Activated naive CD8-positive, alpha-beta T cell treated with anti-CD3 and anti-CD28 coated beads, Interleukin-2, amount 50 U/mL, for 16 hours (primary cell): ENCODE measurements at places on chromosomes 12 and 14.

DNA sequence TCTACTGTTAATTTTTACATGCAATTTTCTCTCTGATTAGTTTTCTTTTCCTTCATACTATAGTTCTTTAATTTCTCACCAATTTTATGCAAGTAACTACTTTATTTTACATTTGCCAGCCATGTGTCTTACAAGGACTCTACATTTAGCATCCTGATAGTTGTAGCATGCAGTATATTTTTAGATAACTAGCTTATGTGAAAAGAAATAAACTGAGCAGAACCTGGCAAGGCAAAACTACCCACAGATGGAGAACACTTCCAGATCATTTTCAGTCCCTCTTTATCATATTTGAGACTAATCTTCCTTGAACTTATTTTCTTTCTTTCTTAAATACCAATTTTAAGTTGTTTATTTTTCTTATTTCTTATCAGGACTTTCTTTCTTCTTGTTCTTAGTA is 943.6 kb downstream of the LRFN5 start:
- DNase-seq: no peak

GRCh38 chr12:85191-85666 is 18.7 kb downstream of the IQSEC3 start:
- DNase-seq: no peak

DNA sequence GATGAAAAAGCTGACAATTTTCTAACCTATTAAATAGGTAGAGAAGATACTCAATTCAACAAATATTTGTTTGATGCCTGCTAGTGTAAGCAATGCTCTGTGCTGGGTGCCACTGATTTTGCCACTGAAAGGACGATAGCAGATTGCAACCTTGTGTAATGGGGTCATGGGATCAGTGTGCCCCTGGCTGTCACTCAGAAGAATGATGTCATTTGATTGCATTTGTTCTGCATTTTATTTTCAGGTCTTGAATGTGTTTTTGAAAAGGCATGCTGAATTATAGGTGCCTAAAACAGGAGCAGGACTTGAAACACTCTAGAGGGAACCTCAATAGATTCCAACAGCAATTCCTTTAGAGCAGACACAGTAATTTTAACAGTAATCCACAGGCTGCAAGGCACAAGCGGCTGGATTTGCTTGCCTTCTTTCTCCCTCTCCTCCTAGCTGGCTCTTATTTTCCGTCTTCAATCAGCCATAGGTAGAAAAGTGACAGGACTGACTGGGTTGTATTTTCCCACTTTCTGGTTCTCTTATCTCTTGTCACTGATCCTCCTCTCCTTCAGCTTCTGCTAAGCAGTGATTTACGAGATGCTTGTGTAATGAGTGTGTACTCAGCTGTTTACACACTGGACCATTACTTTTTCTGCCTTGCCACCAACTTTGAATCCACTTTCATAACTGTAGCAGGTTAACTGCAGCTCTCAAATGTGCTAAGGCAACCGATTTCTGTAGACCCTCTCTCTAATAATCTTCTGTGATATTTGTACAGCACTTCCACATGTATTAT is 4.1 kb downstream of the PLXNC1 start:
- no peak for DNase-seq

DNA sequence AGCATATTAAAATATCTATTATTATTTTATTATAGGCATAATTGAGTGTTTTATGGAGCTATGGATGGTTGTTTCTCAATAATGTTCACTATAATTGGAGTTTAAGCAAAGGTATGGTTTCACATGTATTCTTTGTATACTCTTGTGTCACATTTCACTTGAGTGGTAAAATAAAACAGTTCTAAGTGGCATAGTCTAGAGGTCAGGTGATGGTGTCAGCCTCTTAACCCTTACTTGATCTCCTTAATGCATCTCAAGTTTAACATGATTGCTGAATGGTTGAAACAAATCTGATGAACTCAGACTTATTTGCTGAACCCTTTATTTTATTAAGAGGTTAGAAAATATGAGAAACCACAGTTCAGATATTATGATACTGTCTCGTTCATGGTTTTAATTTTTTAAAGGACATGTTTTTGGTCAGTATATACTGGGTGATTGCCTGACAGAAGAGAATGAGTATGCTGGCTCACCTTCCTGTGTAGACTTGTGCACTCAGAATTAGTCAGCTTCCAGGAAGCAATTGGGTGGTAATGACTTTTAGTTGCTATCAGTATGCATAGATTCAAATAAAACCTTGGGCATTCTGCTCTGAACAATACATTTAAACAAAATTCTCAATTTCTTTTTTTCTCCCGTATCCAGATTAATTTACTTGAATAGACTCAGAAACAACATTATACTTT is 464.6 kb downstream of the PCNX1 start:
- DNase-seq: no peak

GRCh38 chr14:53450871-53451270 is 297.7 kb upstream of the DDHD1 start:
- DNase-seq: no peak

DNA sequence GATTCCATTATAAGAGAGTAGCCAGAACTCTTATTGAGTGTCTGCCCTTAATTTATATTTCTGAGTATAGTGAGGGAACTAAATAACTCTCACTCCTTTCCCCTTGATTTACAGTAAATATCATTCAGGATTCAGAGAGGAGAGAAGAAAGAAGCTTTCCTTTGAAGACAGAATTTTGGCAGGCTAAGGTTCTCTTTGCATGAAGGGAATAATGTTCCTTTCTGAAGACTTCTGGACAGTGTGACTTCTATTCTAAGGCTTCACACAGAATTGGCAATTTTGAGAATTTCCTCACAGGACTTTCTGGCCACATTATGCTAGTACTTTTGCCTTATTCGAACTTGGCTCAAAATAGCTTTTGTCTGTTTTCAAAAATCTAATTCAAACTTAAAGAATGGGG is 352.2 kb upstream of the FBXO33 start:
- DNase-seq: no peak

GRCh38 chr12:21818627-21819026 is 44.1 kb upstream of the KCNJ8 start:
- no peak for DNase-seq

GRCh38 chr14:76591266-76591665 is 170.0 kb upstream of the VASH1 start:
- DNase-seq: no peak

DNA sequence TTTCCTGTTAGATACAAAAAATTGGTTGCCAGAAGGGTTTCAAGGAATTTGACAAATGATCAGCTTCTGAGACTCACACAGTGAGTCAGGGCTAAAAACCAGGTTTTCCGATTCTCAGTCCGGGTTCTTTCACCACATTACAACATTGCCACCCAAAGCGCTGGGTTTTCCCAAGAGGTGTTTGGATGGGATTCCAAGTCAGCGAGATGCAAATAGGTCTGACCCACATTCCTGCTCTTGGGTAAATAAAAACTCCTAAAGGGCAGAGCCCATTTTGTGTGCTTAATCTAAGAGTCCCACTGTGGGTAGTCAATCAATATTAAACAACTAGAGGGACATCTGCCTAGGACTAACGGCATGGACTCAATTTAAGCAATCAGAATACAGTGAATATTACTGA is 5.4 kb upstream of the RIC8B start:
- DNase-seq: no peak

GRCh38 chr12:32030676-32031075 is 71.5 kb downstream of the RESF1 start:
- DNase-seq: no peak

DNA sequence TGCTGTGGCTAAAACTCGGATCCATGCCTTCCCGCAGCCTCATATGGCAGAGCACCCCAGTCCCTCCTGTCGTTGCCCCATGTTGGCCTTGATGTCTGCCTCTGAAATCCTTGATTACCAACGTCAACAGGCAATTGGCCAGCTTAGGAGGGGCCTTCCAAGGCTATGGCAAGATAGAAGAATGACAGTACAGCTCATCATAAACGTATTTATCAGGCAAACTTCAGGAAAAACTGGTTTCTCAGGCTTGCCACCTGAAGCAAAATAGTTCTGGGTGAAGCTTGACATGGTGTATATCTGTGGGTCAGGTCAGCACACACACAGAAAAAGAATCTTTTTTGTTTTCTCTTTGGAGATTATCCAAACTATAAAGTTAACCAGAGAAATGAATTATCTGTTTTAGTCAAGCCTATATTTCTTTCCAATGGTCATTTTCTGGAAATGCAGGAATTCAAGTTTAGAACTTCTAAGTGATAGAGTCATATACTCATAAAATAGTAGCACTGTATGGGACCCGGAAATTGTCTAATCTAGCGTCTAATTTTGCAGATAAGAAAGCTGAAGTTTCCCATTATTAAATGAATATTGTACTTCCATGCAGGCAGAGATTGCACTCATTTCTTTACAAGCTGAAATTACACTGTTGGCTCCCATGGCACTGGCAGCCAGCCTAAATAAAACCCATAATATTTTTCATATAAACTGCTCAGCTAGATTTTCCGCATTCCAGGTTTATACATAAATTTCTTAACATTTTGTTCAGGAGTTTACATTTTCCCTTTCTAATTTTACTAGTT is 24.4 kb upstream of the DUSP16 start:
- no peak for DNase-seq

DNA sequence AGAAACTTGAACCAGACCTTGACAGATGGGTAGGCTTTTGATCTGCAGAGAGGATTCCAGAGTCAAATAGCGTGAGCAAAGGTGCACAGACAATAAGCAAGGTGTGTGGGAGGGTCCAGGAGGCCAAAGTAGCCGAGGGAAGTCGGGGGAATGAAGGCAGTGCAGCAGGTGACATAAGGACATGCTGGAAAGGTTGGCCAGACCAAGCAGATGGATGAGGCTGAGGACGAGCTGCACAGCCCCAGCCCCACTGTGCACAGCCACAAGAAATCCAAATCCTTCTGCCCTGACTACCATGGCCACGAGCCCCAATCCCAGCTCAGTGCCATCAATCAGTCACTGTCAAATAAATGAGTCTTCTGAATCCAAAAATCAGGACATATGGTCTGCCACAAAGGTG is 5.4 kb downstream of the TTC7B start:
- no peak for DNase-seq
